ENCODE measurements at places on chromosomes 16 and 17.

- no peak for DNase-seq
Observed at GRCh38 chr16:86256995-86257394, 253.3 kb upstream of the FOXF1 start.

DNA sequence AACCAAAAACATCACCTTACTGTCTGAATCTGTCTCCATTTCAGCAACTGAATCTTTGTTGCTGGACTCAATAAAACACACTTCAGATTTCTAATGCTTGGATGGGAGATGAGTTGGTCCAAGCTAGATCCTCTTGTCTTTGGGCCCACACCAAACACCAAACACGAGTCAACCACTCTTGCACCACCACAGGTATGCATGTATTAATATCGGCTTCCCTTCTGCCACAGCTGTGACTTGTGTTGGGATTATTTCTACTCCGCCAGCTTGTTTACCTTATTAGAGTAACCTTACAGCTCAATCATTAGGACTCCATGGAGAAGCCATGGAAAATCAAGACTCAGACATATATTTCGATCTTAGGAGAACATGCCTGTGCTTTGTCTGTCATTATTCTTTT lies 49.9 kb downstream of the XYLT1 start:
- DNase-seq = no peak

DNA sequence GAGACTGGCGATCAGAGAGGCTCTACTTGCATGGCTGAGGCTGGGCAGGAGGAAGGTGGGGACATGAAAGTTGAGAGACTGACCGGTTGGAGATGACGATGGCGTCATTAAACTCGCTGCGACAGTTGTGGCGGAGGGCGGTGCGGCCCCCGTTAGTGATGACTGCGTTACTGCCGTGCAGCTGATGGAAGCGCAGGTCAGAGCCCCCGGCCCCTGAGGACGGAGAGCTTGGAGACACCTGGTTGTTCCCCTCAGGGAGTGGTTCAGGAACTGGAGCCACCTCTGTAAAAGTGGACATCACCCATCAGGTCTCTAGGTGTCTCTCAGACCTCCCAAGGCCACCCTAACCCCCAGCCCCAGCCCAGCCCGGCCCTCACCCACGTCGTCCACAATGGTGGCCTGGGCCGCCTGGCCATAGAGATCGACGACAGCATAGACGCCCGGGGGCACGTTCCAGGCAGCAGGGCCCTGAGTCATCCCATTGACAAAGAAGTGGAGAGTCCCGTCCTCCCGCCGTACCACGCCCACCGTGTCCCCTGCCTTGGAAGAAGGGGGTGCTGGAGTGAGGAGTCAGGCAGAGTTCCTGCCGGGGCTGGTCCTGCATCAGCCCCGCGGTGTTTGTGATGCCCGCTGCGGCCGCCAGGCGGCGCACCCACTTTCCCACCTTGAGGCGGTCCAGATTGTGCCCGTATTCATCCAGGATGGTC lies 5.3 kb downstream of the NEURL4 start:
- DNase-seq = peak; percentile 44

GRCh38 chr16:67040906-67041305 lies 12.0 kb downstream of the CBFB start:
- no peak for DNase-seq

DNA sequence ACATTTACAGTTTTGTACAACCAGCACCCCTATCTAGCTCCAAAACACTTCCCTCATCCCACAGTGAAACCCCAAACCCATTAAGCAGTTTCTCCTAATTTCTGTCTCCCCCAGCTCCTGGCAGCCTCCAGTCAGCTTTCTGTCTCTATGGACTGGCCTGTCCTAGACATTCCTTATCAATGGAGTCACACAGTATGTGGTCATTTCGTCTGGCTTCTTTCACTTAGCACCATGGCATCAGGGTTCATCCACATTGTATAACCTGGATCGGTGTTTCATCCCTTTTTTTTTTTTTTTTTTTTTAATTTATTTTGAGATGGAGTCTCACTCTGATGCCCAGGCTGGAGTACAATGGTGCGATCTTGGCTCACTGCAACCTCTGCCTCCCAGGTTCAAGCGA lies 68.5 kb downstream of the ZDHHC7 start:
- DNase-seq = no peak

GRCh38 chr16:85046472-85046916 lies 18.9 kb downstream of the KIAA0513 start:
- no peak for DNase-seq

DNA sequence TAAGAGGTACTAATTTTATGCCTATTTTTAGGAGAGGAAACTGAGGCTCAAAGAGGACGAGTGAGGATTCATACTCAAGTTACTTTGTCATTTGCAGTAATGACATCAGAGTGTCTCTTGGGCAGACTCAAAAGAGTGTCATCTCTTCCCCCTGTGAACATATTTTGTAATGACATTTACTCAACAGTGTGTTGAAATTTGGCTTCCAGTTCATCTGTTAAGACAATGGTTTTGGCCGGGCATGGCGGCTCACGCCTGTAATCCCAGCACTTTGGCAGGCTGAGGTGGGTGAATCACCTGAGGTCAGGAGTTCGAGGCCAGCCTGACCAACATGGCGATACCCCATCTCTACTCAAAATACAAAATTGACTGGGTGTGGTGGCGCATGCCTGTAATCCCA lies 28.9 kb downstream of the WFDC1 start:
- no peak for DNase-seq

DNA sequence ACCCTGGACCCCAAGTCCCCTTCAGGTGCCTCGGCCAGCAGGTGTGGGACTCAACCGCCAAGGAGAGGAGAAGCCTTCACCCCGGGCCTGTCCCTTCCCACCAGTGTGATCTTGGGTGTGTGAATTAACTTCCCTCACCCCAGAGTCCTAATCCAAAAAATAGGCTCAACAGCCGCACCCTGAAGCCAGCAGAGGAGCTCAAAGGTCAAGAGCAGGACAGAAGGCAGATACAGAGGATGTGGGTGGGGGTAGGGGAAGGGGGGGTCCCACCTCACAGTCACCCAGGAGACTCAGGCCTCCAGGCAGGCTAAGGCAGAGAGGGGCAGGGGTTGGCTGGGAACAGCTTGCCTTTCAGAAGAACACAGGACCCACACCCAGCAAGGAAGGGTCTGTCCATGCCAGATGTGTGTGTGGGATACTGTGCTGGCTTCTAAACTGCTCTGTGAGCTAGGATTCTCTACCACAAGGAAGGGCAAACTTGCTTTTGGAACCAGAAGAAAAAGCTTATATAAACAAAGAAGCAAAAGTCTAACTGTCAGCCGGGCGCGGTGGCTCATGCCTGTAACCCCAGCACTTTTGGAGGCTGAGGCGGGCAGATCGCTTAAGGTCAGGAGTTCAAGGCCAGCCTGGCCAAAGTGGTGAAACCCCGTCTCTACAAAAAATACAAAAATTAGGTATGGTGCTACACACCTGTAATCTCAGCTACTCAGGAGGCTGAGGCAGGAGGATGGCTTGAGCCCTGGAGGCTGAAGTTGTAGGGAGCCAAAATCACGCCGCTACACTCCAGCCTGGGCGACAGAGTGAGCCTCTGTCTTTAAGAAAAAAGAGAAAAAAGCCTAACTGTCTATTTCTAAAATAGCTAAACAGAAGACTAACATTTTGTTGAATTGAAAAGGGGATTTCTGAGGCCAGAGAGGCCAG lies 4.6 kb downstream of the PIEZO1 start:
- DNase-seq = no peak

- no peak for DNase-seq
Observed at GRCh38 chr17:48565022-48565554, 13.1 kb downstream of the HOXB4 start.

- DNase-seq = no peak
Observed at GRCh38 chr16:76276745-76277438, at the start of gene CNTNAP4. CNTNAP4 (plus strand) TSS chr16:76277401; CDS start chr16:76277663, 262 bp downstream.

DNA sequence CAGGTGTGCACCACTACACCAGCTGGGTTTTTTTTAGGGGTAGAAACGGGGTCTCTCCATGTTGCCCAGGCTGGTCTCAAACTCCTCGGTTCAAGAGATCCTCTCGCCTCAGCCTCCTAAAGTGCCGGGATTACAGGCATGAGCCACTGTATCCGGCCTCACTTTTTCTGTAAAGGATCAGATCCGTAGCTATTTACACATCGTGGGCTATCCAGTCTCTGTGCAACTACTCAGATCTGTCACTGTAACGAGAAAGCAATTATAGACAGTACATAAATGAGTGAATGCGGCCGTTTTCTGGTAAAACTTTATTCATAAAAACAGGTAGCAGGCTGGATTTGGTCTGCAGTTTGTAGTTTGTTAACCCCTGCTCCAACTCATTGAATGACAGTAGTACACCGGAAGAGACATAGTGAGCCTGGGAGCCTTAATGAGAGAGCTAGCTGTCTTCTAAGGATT lies 44.5 kb downstream of the VMP1 start:
- no peak for DNase-seq

DNA sequence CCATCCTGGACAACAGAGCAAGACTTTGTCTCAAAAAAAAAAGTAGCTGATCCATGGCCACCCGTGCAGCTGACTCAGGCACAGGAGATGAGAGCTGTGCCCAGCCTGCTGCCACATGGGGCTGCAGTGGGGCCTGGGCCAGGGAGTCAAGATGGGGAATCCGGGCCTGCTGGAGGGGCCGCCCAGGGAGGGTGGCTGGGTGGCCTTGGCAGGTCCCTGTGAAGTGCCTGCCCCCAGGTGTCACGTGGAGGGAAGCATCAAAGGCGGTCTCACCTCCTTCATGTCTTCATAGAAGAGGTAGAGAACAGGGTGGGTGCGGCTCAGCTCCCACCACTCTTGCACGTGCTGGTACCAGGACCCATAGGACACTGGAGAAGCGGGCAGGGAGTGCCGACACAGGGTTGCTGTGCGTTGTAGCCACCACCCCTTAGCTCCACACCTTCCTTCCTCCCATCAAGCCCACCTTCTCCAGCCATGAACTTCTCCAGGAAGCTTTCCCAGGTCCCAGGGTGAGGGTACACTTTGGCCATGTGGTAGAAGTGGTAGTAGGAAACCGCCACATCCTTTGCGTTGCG lies 3.8 kb downstream of the SULT1A2 start:
- no peak for DNase-seq

- DNase-seq = no peak
Observed at GRCh38 chr17:10156599-10156947, 41.8 kb downstream of the GAS7 start.

GRCh38 chr16:67673712-67674580 lies 7.3 kb downstream of the C16orf86 start:
- DNase-seq = no peak

GRCh38 chr17:16495561-16495960 lies 3.6 kb upstream of the LRRC75A start:
- DNase-seq = no peak

- no peak for DNase-seq
Observed at GRCh38 chr16:87700406-87701077, 65.2 kb downstream of the KLHDC4 start.

DNA sequence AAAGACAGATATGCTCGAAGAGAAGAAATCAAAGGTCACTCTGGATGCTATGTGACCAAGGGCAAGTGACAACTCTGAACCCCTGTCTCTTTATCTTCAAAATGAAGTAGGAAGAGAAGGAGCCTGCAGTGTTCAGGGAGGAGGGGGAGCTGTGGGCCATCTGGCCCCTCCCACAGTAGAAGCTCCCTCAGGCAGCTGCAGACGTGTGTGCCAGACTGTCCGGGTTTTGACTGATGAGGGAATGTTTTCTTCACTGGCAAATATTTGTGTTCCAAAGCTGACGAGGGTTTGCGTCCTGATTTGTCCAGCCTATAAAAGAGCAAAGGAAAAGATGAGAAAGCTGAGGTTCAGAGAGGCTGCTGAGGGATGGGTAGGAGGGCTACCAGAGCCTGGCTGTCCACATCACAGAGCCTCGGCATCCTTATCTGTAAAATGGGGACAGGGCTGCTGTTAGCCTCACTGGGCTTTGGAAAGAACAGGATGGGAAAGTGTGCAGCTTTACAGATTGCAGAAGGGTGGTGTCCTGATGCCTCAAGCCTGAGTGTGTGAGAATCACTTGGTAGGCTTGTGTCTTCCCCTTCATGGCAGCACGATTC lies 1.8 kb upstream of the GINS2 start:
- DNase-seq = no peak

DNA sequence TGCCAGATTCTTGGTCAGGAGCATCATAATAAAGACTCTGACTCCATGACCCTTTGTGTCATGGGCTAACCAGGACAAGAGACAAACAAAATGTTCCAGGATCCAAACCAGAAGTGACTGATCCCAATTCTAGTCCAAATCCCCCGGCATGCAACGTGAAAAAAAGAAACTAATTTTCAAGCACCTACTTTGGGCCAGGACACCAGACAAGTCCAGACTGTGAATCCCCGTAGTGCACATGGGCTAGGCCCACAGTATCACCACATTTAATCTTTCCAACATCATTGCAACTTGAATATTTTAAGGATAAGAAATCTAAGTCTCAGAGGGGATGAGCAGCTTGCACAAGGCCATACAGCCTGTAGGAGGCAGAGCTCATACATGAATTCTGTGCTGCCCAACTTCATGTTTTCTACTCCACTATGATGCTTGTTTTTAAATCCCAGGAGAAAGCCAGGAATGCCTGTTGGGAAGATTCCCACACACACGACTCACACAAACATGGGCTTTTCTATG lies 365.7 kb downstream of the NPIPA8 start:
- DNase-seq = no peak

DNA sequence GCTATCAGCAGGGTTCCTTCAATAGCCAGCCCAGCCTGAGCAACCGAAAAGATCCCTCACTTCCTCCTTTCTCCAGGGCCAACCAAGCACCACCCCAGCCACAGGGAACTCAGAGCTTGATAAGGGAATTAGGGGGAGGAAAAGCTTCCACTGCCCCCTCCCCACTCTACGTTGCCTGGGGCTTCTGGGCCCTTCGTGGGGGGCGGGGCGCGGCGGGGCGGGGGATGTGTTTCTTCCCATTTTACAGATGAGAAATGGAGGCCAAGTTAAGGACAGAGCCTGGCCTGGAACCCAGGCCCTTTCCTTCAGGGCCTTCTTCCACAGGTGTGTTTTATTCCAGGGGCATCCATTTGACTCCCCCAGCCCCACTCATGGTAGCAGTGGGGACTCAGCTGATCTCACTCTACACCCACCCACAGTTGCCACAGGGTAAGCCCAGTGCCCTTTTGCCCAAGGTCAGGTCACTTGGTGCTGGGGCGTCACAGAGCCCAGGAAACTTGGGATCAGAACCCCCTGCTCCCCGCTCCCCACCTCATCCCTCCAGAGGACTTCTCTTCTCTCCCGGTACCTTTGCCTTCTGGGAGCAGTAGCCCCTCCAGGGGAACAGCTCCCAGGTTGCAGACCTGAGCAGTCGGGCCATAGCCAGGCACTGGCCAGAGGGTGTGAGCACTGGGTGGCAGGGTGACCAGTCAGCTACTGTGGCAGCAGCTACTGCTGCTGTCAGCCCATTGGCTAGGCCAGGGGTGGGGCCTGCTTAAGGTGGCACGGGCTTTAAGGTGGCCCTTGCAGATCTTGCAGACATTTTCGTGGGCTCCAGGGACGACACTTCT lies at the start of gene LDHD:
LDHD (minus strand) TSS at position 700 of the 830 bp plus-strand sequence; CDS start at position 640, 60 bp downstream.
- no peak for DNase-seq

DNA sequence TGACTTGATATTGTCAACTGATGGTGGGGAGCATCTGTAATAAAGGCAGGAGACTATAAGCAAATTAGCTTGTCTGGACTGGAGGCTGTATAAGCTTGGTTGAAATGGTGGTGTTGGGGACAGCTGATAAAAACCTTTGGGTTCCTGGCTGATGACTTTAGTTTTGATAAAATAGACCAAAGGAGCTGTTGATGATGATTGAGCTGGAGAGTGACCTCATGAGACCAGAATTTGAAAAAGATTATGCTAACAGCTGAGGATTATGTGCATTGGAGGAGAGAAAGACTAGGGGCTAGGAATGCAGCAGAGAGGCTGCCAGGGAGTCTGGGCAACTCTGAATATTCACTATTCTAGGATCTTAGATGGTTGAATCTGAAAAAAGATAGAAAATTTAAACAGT lies 8.7 kb upstream of the CDC27 start:
- no peak for DNase-seq

- no peak for DNase-seq
Observed at GRCh38 chr17:67216578-67217320, 28.2 kb downstream of the HELZ start.
